ENCODE measurements at places on chromosomes 16 and 17. TPM values are rescaled to one million over a fixed set of nuclear protein-coding genes. Genes with fewer than 3 reads are reported as not detected.

Gene CLEC19A
- not detected for total RNA-seq

DNA sequence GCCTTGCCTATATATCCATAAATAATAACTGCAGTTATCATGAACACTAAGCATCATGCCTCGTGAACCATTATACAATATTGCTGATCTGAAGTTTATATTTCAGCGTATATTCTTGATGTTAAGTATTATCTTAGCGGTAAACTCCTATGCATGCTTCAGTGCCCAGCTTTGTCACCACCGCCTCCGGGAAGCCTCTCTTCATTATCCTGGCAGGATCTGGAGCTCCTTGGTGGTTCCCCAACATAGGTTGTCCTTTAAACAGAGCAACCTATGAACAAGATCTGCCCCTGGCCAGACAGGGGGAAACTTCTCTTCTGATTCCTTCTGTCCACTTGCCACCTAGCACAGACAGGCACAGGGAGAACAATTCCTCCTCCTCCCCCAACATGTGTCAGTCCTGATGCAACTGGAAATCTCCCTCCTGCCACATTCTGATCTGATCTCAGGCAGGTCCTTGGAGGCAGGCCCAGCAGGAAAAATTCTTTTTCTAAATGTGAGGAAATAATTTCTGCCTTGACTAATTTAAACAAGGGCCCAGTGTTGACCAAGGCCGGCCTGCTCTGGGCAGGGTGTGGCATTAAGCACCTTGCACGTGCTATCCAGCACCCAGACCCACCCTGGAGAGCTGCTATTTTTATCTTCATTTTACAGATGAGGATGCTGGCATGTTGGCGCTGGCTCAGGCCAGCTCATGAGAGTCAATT, 22.4 kb downstream of the SPNS2 start:
- H3K4me3 ChIP-seq: no peak overlapping the region
- H3K27ac ChIP-seq: no peak overlapping the region
- H3K36me3 ChIP-seq: no peaks in the 10 kb centered on the region
- DNase-seq: no peak
- H3K27me3 ChIP-seq: peaks cover 5% of the 10 kb centered on the region

GRCh38 chr16:11629071-11630030, 38.9 kb upstream of the SNN start:
- DNase-seq: no peak
- H3K36me3 ChIP-seq: no peaks in the 10 kb centered on the region

GRCh38 chr17:28471531-28472342, 1.7 kb upstream of the SLC13A2 start:
- H3K27me3 ChIP-seq: peaks cover 1% of the 10 kb centered on the region
- no peak overlapping the region for H3K4me3 ChIP-seq
- H3K4me1 ChIP-seq: peaks cover 48% of the 10 kb centered on the region
- no peak overlapping the region for H3K27ac ChIP-seq

- no peak overlapping the region for H3K4me3 ChIP-seq
- peaks cover 2% of the 10 kb centered on the region for H3K36me3 ChIP-seq
- H3K27me3 ChIP-seq: no peaks in the 10 kb centered on the region
- no peak for DNase-seq
- no peak overlapping the region for H3K27ac ChIP-seq
Observed at GRCh38 chr17:68175416-68175815, 72.4 kb upstream of the AMZ2 start.

Gene KRT24
- not detected for total RNA-seq
